Activated CD4-positive, alpha-beta T cell treated with anti-CD3 and anti-CD28 coated beads, Interleukin-2, Interleukin-6, amounts not matched to agents 100 ng/mL and 50 ng/mL, durations not matched to agents 16 hours and 8 hours (primary cell): ENCODE measurements at places on chromosomes 6 and 20.

GRCh38 chr6:122853259-122853995 is 64.4 kb downstream of the SMPDL3A start:
- DNase-seq, result no peak

GRCh38 chr6:159693128-159693893 is at the start of gene SOD2:
Gene SOD2, minus strand, starts transcription at chr6:159693241. Its CDS starts 74 bp downstream, at chr6:159693167.
- DNase-seq, result peak; percentile 88

- DNase-seq, result peak; percentile 65
Measured at GRCh38 chr6:158686791-158687381, 37.0 kb downstream of the SYTL3 start.

GRCh38 chr6:134152767-134153485 is 100.5 kb upstream of the SLC2A12 start:
- no peak for DNase-seq

DNA sequence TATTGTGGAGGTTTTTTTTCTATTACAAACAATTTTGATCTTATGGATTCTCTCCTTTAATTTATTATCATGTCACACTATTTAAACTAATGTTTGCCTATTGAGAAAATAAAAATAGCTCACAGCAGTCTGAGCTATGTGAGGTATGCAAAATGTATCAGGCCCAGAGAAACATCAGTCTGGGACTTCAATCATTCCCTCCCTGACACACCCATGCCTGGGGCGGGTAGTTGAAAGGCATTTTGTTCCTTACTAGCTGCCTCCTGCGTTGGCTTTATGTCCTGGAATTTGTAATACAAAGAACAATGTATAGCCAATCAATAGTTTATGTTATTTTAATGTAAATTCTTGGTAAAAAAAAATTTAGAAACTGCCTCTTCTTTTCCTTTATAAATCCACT is 403.3 kb downstream of the EPM2A start:
- DNase-seq, result no peak

DNA sequence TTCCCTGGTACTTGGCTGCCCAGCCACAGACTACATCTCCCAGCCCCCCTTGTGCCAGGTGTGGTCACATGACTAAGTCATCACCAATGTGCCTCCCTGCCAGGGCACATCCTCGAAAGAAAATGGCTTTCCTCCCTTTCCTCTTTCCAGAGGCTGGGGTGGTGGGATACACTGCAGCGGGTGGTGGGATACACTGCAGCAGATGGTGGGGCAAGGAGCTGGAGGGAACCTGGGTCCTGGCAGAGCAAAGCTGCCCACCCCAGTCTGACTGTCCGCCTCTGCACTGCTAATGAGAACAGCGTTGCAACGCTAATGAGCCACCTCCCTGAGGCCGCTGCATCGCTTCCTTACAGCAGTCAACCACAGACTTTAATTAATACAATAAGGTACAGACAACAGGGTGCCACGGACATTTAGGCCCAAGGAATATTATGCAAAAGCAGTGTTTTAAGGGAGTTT is 125.3 kb downstream of the PREX1 start:
- no peak for DNase-seq

GRCh38 chr6:129120856-129121638 is 238.1 kb downstream of the LAMA2 start:
- DNase-seq, result no peak

- DNase-seq, result no peak
Measured at GRCh38 chr20:13690943-13691342, 52.2 kb upstream of the TASP1 start.

- no peak for DNase-seq
Measured at GRCh38 chr20:8406391-8406790, 274.3 kb downstream of the PLCB1 start.

DNA sequence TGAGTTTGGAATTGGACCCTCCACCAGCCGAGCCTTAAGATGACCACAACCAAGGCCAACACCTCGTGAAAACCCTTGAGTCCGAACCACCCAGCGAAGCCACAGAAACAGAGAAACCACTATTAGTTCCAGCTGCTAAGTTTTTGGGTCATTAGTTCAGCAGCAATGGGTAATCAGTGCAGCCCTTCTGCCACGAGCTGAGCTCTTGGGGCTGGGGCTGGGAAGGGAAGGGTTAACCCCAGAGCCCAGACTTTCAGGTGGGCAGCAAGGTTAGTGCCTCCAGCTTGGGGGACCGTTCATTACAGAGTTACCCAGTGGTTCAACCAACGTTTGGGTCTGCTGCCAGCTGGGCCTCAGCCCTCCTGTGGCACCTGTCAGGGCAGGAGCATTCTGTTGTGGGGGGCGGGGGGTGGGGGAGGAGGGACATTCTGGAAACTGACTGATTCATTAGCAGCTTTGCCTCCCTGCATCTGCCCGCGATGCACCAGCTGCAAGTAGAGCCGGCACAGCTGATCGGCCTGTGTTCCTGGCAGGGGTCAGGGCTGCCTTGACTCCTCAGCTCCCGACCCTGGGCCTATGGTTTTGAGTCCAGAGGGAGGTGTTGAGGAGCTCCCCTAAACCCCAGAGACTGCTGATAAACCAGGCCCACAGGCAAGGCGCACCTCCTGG is 52.7 kb downstream of the TGM2 start:
- no peak for DNase-seq

DNA sequence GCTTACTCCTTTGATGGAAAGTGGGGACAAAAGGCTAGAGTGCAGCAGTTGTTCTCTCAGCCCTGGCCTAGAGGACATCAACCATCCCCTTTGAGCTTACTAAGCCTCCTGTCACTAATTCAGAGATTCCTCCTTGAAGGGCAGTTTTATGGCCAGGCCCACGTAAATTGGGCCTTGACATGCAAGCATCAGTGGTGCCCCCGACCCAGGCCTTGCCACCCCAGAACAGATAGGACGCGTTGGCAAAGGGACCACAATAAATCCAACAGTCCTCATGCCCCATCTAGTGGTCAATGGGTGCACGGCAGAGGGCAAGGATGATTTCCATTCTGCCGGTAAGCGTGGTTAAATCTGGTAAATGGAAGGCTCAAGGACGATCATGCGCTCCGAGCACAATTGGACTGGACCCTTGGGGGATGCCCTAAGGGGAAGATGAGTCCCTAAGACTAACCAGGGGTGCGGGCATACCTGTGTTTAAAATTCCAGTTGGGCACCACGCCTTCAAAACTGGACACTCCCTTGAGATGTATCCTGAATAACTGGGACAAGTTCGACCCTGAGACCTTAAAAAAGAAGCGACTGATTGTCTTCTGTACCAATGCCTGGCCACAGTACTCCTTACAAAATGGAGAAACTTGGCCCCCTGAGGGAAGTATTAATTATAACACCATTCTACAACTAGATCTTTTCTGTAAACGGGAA is 32.6 kb downstream of the CEP85L start:
- DNase-seq, result peak; percentile 62

DNA sequence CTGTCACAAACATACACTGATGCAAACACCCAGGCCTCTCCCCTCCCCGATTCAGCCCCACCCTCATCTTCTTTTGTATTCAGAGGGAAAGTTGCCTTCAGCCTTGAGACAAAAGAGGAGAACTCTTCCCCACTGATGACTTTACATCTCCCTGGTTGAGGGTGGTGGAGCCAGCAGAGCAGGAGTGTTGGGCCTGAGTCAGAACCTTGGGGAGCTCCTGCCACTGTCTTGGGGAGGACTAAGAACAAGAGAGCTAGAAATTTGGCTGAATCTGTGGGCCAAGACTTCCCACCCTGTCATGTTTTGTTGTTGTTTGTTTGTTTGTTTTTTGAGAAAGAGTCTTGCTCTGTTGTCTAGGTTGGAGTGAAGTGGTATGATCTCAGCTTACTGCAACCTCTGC is 89.1 kb downstream of the MDGA1 start:
- DNase-seq, result no peak

- peak; percentile 81 for DNase-seq
Measured at GRCh38 chr6:28597217-28597835, 71.6 kb downstream of the GPX5 start.
